HCEC 1CT (cell line): ENCODE measurements at places on chromosomes 2 and 18.

DNA sequence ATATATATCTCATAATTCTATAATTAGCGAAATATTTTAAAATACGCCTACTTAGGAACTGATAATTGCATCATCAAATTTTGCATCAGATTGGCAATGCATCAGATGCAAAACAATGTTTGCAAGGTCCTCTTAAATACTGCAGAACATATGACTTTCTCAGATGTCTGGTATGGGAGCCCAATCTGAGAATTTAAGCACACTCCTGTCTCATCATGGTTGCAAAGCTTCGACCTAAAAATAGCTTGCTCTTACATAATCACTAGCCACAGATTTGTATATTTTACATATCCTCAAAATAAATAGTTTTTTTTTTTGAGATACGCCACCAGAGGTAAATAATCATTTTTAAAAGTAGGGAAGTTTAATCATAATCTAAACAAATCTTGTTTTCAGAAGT, 123.2 kb downstream of the CABYR start:
- peak; percentile 64 for DNase-seq

DNA sequence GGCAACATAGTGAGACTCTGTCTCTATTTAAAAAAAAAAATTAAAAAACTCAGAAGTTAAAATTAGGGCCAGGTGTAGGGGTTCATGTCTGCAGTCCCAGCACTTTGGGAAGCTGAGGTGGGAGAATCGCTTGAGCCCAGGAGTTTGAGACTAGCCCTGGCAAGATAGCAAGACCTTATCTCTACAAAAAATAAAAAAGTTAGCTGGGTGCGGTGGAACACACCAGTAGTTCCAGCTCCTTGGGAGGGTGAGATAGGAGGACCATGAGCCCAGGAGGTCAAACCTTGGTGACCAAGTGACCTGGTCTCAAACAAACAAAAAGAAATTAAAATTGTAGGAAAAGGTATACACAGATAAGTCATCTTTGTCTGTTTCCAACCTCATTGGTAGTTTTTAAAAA, 11.3 kb downstream of the TTLL4 start:
- DNase-seq, result no peak

DNA sequence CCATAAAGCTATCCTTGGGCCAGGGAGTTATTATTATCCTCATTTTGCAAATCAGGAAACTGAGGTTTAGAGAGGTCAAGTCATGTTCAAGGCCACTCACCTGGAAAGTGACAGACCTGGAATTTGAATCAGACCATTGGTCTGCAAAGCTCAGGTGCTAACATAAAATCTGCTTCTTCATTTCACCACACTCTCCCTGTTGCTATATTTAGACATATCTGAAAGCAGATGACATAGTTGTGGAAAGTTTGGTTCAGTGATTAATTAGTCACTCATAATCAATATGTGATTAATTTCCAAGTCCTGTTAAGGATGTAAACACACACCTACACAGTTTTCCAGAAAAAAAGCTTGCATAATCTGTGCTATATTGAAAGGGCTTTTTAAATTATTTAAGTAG, 57.4 kb downstream of the LINC00305 start:
- no peak for DNase-seq

GRCh38 chr2:138846216-138846821, 66.1 kb upstream of the NXPH2 start:
- DNase-seq, result peak; percentile 20

GRCh38 chr2:54455131-54455562, 980 bp upstream of the SPTBN1 start:
- DNase-seq, result no peak

DNA sequence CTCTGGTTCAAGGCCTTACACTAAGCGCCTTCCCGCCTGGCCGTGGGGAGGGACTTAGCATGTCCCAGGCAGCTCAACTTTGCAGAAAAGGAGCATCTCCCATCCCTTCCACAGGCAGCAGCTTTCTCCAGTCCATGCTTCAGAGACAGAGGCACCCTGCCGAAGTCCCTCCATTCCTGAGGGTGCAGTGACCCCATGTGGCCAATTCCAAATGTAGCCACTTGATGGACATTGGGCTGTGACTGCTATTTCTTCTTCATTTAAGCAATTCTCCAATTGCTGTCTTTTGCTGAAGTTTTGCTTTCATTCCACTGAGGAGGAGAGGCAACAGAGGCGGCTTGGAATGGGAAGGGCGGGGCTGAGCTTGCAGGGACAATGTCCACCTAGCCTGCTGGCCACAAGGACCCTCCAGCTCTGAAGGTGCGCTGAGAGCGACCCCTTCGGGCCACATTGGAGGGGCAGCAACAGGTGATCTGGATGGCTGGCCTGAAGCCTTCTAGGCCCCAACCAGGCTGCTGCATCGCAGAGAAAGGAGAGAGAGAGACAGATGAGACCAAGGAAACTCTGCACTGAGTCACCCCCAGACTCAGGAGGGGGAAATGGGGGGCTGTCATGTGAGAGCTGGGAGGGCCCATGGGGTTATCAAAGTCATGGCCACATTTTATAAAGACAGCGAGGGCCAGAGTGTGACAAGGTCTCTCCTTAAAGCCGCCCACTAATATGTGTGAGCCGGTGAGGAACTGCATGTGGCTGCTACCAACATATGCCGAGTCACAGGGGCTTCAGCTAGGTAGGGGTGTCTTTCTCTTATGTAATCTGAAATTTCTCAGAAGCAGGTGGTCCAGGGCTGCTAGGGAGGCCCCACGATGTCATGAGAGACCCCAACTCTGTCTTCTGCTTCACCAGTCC, 61.3 kb downstream of the LONRF2 start:
- DNase-seq, result peak; percentile 13

DNA sequence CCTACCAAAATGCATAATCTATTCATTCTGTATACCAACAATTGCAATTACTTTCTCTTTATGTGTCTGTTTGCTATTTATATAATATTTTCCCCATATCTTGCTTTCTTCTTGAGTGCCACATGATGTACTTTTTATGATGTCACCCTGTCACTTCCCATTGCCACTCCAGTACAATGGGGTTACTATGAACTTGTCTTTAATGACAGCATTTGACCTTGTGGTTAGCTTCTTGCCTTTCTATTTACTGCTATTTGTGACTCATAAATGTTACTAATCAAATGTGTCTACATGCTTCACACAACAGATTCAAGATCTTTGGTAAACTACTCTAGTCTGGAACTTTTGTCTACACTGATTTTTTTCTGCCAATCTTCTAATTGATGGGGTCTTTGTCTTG, 486.3 kb downstream of the NR4A2 start:
- no peak for DNase-seq

DNA sequence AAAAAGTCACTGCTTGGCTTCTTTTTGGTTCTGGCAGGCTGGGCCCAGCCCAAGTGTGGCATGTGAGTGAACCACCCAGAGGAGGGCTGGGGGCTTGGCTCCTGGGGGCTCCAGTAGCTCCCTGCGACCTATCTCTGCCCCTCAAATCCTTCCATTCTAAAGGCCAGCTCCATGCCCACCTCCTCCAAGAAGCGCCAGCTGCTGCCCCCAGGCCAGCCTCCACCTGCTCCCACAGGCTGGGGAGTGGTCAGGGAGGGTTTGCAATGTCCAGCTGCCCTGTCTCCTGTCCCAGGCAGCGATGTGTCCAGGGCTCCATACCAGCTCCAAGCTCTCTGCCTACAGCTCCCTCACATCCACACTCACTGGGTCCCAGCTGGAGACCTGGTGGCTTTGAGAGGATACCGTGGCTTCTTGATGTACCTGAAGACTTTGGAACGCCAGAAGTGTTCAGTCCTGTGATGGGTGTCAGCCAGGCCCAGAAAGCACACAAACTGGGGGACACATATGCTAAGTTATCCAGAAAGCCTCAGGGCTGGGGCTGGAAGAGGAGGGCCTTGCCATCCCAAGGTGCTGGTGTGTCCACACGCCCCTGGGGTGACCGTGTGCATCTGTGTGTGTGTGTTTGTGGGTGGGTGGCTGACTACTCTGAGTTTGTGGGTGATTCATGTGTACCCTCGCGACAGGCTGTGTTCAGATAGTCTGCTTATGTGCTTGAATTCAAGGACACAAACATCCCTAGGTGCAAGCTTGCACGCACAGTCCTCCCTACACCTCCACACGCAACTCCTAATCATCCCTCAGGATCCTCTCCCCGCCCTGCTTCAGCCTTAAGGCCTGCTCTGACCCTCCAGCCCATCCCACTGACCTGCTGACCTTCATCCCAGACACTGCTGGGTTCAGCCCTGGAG, 33.4 kb downstream of the ZFP36L2 start:
- no peak for DNase-seq

DNA sequence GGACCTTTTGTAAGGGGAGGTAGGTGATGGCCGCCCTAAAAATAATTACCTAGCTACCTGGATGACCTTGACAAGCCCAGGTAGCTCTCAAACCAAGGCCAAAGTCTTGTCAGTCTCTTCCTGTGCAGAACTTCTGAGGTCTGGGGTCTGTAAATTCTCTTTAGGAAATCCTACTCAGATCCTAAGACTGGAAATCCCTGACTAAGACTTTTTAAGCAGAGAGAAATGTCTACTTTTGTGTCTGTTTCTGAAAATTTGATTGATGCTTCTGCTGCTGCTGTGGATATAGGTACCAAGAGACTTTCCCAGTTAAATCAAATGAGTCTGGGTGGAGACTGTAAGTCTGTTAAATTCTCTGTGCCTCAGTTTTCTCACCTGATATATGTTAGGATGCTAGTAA, 36.9 kb upstream of the SIX3 start:
- DNase-seq, result no peak

- DNase-seq, result no peak
Measured at GRCh38 chr2:176117823-176118371, 1.3 kb downstream of the HOXD10 start.

DNA sequence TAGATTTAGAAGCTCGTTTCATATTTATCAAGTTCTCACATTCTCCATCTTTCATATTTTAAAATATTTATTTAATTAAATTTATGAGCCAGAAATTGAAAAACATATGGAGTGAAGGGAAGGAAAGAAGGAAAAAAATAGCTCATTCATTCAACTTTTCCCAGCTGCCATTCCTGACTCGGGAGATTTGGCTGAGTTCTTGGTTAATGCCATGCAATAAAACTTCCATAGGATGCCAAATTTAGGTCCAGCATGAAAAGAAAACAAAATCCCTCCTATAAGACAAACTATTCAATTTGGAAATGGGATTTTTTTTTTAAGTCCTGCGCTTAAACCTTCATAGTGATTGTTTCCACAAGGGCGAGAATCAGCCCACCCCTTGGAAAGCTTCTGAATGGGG, 426.1 kb upstream of the TNP1 start:
- DNase-seq, result no peak

DNA sequence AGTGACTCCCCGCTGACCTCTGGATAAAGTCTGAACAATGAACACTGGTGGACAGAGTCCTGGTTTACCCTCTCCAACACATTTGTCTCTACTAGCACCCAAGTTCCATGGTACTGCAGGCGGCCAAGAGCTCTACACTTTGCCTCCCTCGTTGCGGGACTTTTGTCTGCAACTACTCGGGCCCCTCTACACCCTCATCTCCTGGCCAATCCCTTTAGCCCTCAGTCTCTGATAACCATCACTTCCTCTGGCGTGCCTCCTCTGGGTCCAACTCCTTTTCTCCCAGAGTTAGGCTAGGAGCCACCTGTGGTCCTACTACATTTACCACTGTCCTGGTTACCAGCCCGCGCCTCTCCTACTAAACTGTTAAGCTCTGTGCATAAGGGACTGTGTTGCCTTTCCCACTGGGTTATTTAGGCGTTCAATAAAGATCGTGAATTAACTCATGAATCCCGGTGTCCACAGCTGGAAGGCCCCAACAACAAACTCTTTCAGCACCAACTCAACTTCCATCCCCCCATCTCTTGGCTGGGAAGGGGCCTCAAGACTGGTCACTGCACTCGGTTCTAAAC, 757 bp downstream of the HDHD2 start:
- no peak for DNase-seq

- DNase-seq, result no peak
Measured at GRCh38 chr18:24104486-24104885, 34.4 kb upstream of the CABYR start.

DNA sequence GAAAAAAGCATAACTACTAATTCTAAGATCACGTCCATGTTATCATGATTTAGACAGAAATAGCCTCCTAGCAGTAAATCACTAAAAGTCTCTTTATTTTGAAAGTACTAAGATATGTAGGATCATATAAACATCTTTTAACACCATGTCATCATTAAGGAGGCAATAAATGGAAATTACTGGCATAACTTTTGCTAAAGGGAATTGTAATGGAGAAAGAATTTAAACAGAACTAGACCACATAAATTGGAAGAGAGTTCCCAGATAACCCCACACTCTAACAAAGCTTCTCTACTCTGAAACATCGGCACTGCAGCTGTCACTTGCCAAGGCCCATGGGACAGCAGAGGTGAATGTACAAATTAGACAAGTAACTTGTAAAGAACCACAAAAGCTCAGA, 29.5 kb downstream of the STK39 start:
- no peak for DNase-seq
